Stimulated activated CD4-positive, alpha-beta T cell treated with anti-CD3 and anti-CD28 coated beads, Interleukin-15, amount 100 ng/mL, for 1 hour (primary cell): ENCODE measurements at places on chromosomes 2 and 18.

- DNase-seq: no peak
These were observed 1045.5 kb upstream of the NXPH2 start for GRCh38 chr2:139825726-139826125.

- DNase-seq: no peak
These were observed 124.1 kb downstream of the EN1 start for GRCh38 chr2:118723394-118723793.

- DNase-seq: no peak
These were observed 504.3 kb upstream of the ID2 start for GRCh38 chr2:8177566-8177965.

DNA sequence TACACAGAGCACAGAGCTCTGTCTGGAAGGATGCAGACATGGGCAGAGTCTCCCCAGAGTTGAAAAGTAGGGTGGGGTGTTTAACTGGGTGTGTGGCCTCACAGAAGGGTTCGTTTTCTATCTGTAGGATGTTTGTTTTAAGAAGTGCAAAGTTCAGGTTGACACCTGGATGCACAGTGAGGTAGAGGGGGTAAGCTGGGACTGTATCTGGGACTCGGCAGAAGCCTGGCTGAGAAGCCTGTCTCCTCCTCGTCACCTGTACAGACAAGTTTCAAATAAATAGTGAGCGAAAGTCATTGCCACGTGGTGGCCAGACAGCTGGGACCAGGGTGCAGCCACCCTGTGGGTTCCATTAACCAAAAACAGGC lies 145.9 kb downstream of the KLHL29 start:
- no peak for DNase-seq

GRCh38 chr2:26687801-26688200 lies 4.7 kb upstream of the KCNK3 start:
- DNase-seq: no peak

DNA sequence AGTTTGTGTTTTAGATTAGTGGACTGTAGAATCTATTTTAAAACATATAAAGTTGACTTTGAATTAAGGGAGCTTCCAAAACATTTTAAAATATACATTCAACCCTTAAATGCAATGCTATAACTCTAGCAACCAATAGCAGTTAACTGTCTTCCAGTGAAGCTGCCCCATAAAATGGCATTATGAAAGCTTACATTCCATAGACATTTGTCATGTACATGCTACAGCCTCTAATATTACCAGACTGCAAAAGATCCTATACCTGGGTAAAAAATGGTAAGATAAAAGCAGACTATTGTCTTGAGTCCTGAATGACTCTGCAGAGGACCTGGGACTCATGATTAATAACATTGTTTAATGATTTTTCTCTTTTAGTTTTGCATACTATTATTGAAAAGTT lies 489.4 kb downstream of the LRP1B start:
- DNase-seq: no peak
